Neural progenitor cell (in vitro differentiated cells): ENCODE measurements at places on chromosomes 4 and X. TPM values are rescaled to one million over a fixed set of nuclear protein-coding genes. Genes with fewer than 3 reads are reported as not detected.

GRCh38 chrX:20517565-20517964, 250.9 kb upstream of the RPS6KA3 start:
- no peak for DNase-seq
- no peaks in the 10 kb centered on the region for H3K4me1 ChIP-seq
- no peak overlapping the region for H3K4me3 ChIP-seq
- no peak overlapping the region for H3K27ac ChIP-seq
- no peaks in the 10 kb centered on the region for H3K36me3 ChIP-seq
- no peaks in the 10 kb centered on the region for H3K27me3 ChIP-seq

DNA sequence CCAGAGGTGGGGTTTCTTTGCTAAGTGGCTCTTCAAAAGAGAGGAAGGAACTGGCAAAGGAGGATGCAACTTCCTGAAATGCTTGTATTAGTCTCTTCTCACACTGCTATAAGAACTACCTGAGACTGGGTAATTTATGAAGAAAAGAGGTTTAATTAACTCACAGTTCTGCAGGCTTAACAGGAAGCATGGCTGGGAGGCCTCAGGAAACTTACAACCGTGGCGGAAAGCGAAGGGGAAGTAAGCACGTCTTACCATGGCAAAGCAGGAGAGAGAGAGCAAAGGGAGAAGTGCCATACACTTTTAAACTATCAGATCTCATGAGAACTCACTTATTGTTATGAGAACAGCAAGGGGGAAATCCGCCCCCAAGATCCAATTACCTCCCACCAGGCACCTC, 505.7 kb downstream of the ZNF674 start:
- H3K4me3 ChIP-seq: no peak overlapping the region
- no peaks in the 10 kb centered on the region for H3K36me3 ChIP-seq
- no peaks in the 10 kb centered on the region for H3K4me1 ChIP-seq

GRCh38 chrX:109352066-109352588, 129.8 kb downstream of the GUCY2F start:
- no peaks in the 10 kb centered on the region for H3K27me3 ChIP-seq
- no peak overlapping the region for H3K27ac ChIP-seq
- no peaks in the 10 kb centered on the region for H3K4me1 ChIP-seq
- DNase-seq: no peak

Gene KLHL13
- total RNA-seq: 22.1 and 22.6 TPM in 2 replicates

Gene SMIM10L2A
- 1.9 and 5.9 TPM in 2 replicates for total RNA-seq

- no peaks in the 10 kb centered on the region for H3K36me3 ChIP-seq
- H3K4me3 ChIP-seq: no peak overlapping the region
- H3K4me1 ChIP-seq: peaks cover 21% of the 10 kb centered on the region
- DNase-seq: no peak
- no peaks in the 10 kb centered on the region for H3K27me3 ChIP-seq
Observed at GRCh38 chr4:42709392-42710065, 52.6 kb upstream of the ATP8A1 start.

DNA sequence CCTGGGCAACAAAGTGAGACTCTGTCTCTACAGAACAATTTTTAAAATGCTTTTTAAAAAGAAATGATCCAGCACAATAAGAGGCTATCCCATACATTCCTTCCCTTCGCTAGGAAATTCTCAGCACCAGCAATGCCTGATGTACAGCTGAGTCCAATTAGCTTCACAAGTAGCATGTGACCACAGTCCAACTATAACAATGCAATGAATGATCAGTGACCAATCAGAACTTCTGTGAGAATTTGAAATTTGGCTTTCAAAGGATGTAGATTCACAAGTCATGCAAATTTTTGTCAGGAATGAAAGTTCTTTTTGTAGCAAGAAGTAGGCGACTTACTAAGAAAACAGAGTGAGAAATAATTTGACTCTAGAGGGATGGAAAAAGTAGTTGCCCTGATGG, 278.5 kb upstream of the UGT8 start:
- DNase-seq: no peak
- no peaks in the 10 kb centered on the region for H3K36me3 ChIP-seq
- no peak overlapping the region for H3K4me3 ChIP-seq
- H3K27ac ChIP-seq: no peak overlapping the region
- H3K4me1 ChIP-seq: no peaks in the 10 kb centered on the region
- H3K27me3 ChIP-seq: no peaks in the 10 kb centered on the region

GRCh38 chrX:96386325-96386724, 298.3 kb upstream of the DIAPH2 start:
- no peaks in the 10 kb centered on the region for H3K27me3 ChIP-seq
- no peaks in the 10 kb centered on the region for H3K4me1 ChIP-seq
- H3K27ac ChIP-seq: no peak overlapping the region
- no peak overlapping the region for H3K4me3 ChIP-seq
- H3K36me3 ChIP-seq: no peaks in the 10 kb centered on the region
- no peak for DNase-seq

Gene PCYT1B
- 33.9 and 39.1 TPM in 2 replicates for total RNA-seq

DNA sequence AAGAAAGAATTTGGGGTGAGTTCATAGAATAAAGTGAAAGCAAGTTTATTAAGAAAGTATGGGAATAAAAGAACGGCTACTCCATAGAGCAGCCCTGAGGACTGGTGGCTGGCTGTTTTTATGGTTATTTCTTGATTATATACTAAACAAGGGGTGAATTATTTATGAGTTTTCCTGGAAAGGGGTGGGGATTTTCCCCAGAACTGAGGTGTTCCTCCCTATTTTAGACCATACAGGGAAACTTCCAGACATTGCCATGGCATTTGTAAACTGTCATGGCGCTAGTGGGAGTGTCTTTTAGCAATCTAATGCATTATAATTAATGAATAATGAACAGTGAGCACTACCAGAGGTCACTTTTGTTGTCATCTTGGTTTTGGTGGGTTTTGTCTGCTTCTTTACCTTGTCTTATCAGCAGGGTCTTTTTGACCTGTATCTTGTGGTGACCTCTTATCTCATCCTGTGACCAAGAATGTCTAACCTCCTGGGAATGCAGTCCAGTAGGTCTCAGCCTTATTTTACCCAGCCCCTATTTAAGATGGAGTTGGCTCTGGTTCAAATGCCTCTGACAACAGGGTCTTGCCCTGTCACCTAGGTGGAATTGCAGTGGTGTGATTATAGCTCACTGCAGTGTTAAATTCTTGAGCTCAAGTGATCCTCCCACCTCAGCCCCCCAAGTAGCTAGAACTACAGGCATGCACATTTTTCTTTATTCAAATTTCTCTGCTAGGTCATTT, 27.1 kb downstream of the RAPGEF2 start:
- DNase-seq: no peak
- no peaks in the 10 kb centered on the region for H3K27me3 ChIP-seq
- no peaks in the 10 kb centered on the region for H3K4me1 ChIP-seq
- H3K27ac ChIP-seq: no peak overlapping the region
